ENCODE measurements at places on chromosomes 3 and 15. TPM values are rescaled to one million over a fixed set of nuclear protein-coding genes. Genes with fewer than 3 reads are reported as not detected.

Gene PPP2R3A
- 23.9 TPM for total RNA-seq

Gene DPH6
- 20.6 TPM for total RNA-seq

Gene LRRN1
- 3.5 TPM for total RNA-seq

Gene CELF6
- 0.36 TPM for total RNA-seq

Gene NPAP1
- not detected for total RNA-seq

Gene WDR82
- total RNA-seq = 58.3 TPM

Gene PFN2
- 204 TPM for total RNA-seq

Gene LRTM1
- not detected for total RNA-seq

Gene TIMP4
- 2.4 TPM for total RNA-seq

Gene GABRB3
- total RNA-seq = under 0.01 TPM

Gene PAQR5
- total RNA-seq = 1.1 TPM

Measured in osteoblast (primary cell).